Naive B cell (primary cell): ENCODE measurements at places on chromosomes 13 and 19. TPM values are rescaled to one million over a fixed set of nuclear protein-coding genes. Genes with fewer than 3 reads are reported as not detected.

The CBLC gene
- polyA plus RNA-seq, result not detected

DNA sequence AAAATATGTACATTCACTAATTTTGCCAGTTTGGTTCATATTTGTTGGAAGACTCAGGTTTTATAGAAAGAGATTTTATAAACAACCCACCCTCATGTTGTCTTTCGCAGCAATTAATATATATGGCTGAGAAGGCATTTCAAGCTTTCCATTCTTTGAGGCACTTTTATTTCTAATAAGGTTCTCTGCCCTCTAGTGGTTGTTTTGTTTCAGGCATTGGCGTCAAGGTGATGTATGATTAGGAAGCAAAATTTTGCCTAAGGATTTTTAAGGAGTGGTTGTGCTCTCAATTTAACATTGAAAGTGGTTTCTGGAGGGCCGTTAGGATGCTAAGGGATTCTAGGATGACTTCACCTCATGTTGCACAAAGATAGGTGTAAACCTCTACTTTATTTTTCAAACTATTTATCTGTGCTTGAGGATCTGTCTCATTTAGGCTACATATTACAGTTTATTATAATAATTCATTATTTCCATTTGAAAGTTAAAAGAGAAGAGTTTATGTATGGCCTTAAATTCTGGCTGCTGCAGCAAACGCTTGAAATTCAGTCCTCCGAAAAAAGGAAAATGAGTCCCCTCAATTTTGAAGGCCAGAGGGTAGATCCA, 35.9 kb downstream of the OXGR1 start:
- no peak overlapping the region for H3K27ac ChIP-seq
- no peaks in the 10 kb centered on the region for H3K36me3 ChIP-seq
- no peaks in the 10 kb centered on the region for H3K4me1 ChIP-seq
- no peak for DNase-seq
- no peak overlapping the region for H3K4me3 ChIP-seq
- no peaks in the 10 kb centered on the region for H3K27me3 ChIP-seq

DNA sequence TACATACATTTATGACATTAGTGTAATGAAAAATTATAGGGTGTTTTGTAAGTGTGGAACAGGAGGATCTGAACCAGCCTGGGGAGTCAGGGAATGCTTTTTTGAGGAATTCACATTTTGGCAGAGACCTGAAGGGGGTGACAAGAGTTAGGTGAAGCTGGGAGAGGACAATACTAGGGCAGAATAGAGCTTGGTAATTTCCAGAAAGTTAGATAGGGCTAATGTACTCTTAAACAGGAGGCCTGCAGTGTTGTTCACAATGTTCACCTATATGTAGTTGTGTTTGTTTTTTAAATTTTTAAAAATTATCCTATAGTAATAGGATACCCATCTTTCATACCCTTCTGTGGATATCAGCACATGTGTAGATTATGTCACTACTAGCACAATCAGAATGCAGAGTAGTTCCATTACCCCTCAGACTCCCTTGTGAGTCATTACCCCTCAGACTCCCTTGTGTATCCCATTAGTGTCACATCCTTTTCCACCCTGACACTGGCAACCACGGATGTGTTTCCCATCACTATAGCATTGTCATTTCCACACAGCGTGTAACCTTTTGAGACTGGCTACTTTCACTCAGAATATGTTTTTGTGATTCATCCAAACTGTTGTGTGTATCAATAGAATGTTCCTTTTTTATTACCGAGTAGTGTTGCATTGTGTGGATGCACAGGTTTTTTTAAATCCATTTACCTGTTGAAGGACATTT, 43.1 kb downstream of the PCCA start:
- no peak overlapping the region for H3K27ac ChIP-seq
- peaks cover 16% of the 10 kb centered on the region for H3K36me3 ChIP-seq
- no peak overlapping the region for H3K4me3 ChIP-seq
- peaks cover 15% of the 10 kb centered on the region for H3K4me1 ChIP-seq
- no peak for DNase-seq

- no peaks in the 10 kb centered on the region for H3K27me3 ChIP-seq
- H3K36me3 ChIP-seq, result peaks cover 9% of the 10 kb centered on the region
- peak overlapping the region; percentile 100 for H3K27ac ChIP-seq
- H3K4me3 ChIP-seq, result peak overlapping the region; percentile 100
Observed at GRCh38 chr19:55386493-55386971, 800 bp downstream of the RPL28 start.

DNA sequence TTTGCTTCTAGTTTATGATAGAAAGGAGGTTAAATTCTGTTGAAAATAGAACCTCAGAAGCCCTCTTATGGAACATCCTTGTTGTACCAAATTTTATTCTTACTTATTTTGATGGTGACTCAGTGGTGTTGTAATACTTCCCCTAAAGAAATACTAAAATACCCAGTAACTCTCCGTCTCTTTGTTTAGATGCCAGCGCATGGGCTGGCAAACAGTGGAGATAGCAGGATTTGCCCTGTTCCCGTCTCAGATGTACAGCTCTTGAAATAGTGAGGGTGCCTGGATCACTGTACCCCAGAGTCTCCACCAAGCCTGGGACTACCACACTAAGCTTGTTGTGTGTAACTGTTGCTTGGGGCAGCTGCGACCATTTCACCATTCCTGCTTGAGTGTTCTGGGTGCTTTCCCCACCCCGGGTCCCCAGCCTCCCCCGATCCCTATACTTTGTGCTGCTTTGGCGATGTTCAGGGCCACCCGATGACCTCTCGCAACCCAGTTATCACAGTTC, 67.0 kb upstream of the TEX29 start:
- H3K4me3 ChIP-seq, result no peak overlapping the region
- no peaks in the 10 kb centered on the region for H3K27me3 ChIP-seq
- H3K4me1 ChIP-seq, result peaks cover 21% of the 10 kb centered on the region
- peaks cover 38% of the 10 kb centered on the region for H3K36me3 ChIP-seq
- no peak overlapping the region for H3K27ac ChIP-seq

DNA sequence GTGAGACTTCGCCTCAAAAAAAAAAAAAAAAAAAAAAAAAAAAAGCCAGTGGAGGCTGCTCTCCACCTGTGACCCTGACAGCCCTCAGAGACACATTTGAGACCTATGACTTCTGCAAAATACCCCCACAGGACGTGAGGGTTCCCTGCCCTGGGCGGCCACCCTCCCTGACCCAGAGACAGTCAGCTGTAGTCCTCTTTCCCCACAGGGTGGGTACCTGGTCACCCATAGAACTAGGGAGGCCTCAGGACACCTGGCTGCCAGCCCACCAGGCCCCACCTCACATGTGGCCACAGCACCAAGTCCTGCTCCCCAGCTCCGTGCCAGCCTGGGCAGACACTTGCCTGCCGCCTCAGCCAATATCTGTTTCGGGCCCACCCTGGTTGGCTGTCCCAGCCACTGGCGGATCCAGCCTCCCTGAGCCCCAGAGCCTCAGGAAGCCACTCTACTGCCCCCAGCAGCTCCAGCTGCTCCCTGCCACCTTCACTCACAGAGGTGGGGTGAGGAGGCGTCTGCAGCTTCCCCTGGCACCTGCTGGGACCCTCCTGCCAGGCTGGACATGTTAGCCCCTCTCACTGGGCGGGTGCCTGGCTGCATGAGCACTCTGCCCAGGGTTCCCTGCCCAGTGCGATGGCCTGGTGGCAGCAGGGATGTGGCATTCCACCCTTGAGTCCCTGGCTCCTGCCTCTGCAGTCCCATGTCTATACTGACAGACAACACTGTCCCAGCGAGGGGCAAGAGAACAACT, 6.9 kb downstream of the MKNK2 start:
- H3K4me1 ChIP-seq, result peaks cover 42% of the 10 kb centered on the region
- peak; percentile 58 for DNase-seq
- peak overlapping the region; percentile 61 for H3K4me3 ChIP-seq
- H3K36me3 ChIP-seq, result no peaks in the 10 kb centered on the region

GRCh38 chr13:79353693-79354092, 52.4 kb downstream of the RBM26 start:
- no peaks in the 10 kb centered on the region for H3K4me1 ChIP-seq
- H3K27ac ChIP-seq, result peak overlapping the region; percentile 59
- no peak for DNase-seq
- H3K27me3 ChIP-seq, result no peaks in the 10 kb centered on the region
- H3K36me3 ChIP-seq, result peaks cover 19% of the 10 kb centered on the region

DNA sequence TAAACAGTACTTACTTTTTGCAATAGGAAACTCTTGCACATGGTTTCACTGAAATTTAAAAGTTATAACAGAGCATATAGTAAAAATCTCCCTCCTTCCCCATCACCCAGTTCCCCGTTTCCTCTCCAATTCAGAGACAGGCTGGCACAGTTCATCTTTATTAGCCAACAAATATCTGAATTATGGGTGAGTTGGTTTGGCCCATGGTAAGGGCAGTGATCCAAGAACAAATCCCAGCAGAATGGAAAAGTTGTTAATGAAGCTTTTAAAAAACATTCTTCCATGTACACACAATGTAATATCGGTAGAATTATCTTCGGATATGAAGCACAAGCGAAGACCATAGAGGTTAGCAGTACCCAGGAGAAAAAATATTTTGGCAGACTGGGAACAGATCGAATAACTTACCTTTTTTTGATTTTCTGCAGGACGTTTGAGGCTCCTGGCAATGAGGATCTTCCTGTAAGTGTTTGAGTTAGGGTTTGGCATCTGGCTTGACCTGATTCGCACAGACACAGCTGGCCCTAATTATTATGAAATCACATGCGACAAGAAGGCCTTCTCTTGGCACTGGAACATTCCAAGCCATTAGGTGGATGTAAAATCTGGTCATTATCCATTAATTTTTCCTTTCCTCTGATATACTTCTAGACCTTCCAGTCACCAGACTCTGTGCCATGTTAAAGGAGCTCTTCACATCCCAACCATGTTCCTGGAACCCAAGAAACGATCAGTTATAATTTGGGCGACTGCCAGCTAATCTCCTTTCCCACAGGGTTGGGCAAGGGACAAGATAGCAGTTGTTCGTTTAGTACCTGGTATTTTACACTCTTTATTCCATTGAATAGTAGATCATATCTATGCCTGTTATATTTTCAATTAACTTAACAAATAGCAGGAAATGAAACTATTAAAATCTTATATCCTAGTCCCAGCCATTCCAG, 139.4 kb upstream of the TSC22D1 start:
- no peak overlapping the region for H3K4me3 ChIP-seq
- DNase-seq, result no peak
- H3K27ac ChIP-seq, result no peak overlapping the region
- no peaks in the 10 kb centered on the region for H3K4me1 ChIP-seq

GRCh38 chr13:84076280-84076679, 194.0 kb upstream of the SLITRK1 start:
- no peaks in the 10 kb centered on the region for H3K36me3 ChIP-seq
- no peaks in the 10 kb centered on the region for H3K4me1 ChIP-seq
- H3K27ac ChIP-seq, result no peak overlapping the region

GRCh38 chr13:34620074-34620850, 321.8 kb upstream of the NBEA start:
- no peak overlapping the region for H3K4me3 ChIP-seq
- H3K4me1 ChIP-seq, result no peaks in the 10 kb centered on the region
- H3K36me3 ChIP-seq, result no peaks in the 10 kb centered on the region
- H3K27me3 ChIP-seq, result no peaks in the 10 kb centered on the region

DNA sequence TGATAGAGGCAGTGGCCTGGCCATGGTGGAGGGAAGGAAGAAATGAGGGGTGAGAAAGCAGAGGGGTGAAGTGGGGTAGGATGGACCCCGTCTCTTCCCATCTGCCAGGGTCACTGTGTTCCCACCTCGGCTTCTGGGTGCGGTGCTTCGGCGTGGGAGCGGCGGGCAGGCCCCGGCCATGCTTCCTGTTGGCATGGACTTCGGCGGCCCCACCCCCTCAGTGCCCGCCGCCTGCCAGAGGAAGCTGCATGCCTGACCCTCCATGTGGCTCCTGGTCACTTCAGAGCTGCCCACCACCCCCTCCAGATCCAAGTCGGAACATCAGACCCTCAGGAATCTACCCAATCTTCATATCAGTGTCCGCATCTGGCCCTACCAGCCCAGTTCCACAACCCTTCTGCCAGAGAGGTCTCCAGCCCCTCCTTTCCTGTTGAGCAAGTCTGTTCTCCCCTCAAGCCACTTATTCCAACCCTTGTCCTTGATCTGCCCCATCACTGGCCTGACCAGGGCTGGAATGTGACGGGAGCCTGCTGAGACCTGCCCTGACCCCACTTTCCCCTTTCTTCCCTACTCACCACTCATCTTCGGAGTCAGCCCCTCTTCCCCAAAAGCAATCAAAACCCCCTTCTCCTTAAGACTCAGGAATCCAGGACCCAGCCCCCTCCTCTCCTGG, 1.5 kb downstream of the KCNN4 start:
- no peak for DNase-seq
- H3K27me3 ChIP-seq, result peaks cover 38% of the 10 kb centered on the region
- peak overlapping the region; percentile 92 for H3K4me3 ChIP-seq
- H3K4me1 ChIP-seq, result peaks cover 78% of the 10 kb centered on the region
- H3K27ac ChIP-seq, result peak overlapping the region; percentile 86

The KIR2DL3 gene
- polyA plus RNA-seq, result not detected

DNA sequence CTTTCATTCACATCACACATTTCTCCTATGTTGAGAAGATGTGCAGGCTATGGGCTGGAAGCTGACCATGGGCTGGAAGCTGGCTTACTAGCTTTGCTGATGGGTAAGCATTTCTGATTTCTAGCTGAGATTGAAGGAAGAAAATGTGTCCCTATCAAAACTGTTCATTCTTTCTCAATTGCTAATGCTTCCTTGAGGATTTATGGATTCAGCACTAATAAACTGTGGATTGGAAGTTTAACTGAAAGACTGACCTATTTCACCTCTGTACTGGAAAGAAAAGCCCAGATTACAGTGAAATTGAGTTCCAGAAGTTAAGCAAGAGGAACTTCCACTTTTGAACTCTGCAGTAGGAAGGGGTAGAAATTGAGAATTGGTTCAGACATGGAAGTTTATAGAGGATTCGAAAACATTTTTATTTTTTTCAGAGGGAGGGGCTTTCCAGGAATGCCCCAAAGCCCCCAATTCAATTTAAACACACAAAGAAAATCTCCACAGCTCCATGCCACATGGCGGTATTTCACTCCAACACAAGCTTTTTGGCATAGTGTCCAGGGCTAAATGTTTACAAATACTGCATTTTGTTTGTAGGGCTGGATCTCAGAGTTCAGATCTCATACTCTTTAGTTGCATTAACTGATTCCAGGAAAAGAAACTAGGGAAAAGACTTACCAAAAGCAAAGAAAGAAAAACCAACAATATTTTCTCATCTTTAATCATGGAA, 61.2 kb upstream of the ARGLU1 start:
- H3K27ac ChIP-seq, result no peak overlapping the region
- no peak for DNase-seq
- no peaks in the 10 kb centered on the region for H3K4me1 ChIP-seq
- no peak overlapping the region for H3K4me3 ChIP-seq
- no peaks in the 10 kb centered on the region for H3K36me3 ChIP-seq
- peaks cover 39% of the 10 kb centered on the region for H3K27me3 ChIP-seq
